ENCODE measurements at places on chromosomes 2 and 18.

DNA sequence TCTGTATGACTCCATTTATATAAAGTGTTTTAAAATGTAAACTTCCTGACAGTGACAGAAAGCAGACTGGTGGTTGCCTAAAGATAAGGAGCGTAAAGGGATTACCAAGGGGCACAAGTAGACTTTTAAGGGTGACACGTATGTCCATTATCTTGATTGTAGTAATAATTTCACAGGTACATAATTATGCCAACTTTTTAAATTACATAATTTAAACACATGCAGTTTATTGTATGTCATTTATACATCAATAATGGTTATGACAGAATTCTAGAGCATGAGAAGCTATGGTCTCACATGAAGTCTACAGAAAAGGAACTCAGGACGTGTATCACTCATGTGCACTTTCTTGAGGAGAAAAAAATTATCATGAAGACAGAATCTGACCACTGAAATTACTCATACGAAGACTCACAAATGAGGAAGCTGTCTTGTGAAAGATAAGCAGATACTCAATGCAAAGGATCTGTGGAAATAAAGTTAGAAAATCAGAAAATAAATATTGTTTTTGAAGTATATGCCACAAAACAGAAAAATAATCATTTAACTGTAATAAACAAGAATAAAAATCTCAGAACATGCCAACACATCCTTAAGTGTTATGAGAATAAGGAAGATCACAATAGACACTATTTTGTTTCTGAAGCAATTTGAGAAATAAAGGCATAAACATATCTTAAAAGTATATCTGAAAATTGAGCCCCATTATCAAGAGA lies 84.4 kb downstream of the TMEM131 start:
- no peak overlapping the region for H3K27ac ChIP-seq
- DNase-seq, result no peak
- H3K4me3 ChIP-seq, result no peak overlapping the region
- H3K4me1 ChIP-seq, result peaks cover 3% of the 10 kb centered on the region

DNA sequence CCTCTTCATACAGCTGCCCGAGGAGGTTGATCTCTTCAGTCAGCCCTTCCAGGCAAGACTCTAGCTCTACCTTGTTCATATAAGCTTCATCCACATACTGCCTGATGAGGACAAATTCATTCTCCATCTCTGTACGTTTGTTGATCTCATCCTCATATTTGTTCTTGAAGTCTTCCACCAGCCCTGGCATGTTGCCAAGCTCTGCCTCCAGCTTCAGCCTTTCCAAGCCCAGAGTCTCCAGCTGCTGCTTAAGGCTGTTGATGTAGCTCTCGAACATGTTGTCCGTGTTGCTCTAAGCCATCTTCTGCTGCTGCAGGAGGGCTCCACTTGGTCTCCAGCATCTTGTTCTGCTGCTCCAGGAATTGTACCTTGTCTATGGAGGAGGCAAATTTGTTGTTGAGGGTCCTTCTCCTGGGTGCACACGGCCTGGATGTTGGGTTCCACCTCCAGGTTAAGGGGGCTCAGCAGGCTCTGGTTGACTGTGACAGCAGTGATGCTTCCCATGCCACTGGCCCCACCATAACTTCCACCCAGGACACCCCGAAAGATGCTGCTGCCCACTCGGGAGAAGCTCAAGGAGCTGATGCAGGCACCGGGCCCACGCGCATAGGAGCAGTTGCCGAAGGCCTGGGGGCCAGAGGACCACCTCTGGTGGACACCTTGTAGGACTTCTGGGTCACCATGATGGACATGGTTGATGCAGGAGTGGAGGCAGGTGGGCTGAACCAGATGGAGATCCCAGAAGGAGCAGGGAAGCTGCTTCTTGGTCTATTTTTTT lies 30.3 kb downstream of the ICA1L start:
- no peak overlapping the region for H3K4me3 ChIP-seq
- DNase-seq, result no peak
- H3K4me1 ChIP-seq, result no peaks in the 10 kb centered on the region
- H3K27me3 ChIP-seq, result no peaks in the 10 kb centered on the region
- no peak overlapping the region for H3K27ac ChIP-seq

GRCh38 chr2:118505436-118505835 lies 342.0 kb downstream of the EN1 start:
- H3K27ac ChIP-seq, result no peak overlapping the region
- no peak overlapping the region for H3K4me3 ChIP-seq
- no peaks in the 10 kb centered on the region for H3K36me3 ChIP-seq
- DNase-seq, result no peak

GRCh38 chr2:234996069-234996940 lies 44.5 kb downstream of the SH3BP4 start:
- H3K36me3 ChIP-seq, result no peaks in the 10 kb centered on the region
- no peak overlapping the region for H3K4me3 ChIP-seq
- DNase-seq, result no peak
- H3K27me3 ChIP-seq, result no peaks in the 10 kb centered on the region
- no peak overlapping the region for H3K27ac ChIP-seq

DNA sequence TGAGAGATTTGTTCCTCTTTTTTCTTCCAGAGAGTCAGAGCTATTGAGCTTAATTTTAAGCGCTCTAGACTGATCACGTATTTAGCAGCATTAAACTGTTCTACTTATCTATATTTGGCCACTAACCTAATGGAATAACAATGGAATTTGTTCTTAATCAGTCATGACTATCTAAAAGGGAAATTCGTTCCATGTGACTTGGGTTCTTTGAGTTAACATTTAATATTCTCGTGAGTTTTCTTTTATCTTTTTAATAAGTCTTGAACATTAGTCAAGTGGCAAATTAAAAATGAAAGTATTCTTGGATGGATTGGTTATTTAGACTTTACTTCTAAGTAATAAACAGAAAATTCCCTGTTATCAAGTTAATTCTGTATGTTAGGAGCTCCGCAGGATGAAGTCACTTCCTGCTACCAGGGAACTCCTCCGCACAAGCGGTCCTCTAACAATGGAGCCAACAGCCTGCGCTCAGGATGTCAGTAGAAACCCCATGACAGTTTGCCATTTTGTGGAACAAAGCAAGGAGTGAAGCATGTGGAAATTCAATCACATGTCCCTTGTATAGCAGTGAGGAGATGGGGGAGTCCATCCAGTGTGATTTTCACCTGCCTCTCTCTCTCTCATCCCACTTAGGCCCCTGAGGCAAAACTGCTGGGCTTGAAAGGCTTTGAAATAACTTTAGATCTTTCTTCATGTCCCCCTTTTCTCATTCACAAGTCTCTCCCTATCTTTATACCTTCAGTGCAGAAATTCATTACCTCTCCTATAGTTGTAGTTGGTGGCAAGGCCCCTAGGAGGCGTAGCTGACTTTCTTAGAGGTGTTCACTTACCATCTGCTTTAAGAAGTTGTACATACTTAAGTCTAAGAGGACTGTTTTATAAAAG lies 138.1 kb downstream of the WDR7 start:
- no peak overlapping the region for H3K4me3 ChIP-seq
- H3K27ac ChIP-seq, result no peak overlapping the region
- no peaks in the 10 kb centered on the region for H3K4me1 ChIP-seq
- no peak for DNase-seq
- peaks cover 7% of the 10 kb centered on the region for H3K36me3 ChIP-seq

Measured in natural killer cell (primary cell).